Calu3 (cell line): ENCODE measurements at places on chromosomes 4 and X. TPM values are rescaled to one million over a fixed set of nuclear protein-coding genes. Genes with fewer than 3 reads are reported as not detected.

DNA sequence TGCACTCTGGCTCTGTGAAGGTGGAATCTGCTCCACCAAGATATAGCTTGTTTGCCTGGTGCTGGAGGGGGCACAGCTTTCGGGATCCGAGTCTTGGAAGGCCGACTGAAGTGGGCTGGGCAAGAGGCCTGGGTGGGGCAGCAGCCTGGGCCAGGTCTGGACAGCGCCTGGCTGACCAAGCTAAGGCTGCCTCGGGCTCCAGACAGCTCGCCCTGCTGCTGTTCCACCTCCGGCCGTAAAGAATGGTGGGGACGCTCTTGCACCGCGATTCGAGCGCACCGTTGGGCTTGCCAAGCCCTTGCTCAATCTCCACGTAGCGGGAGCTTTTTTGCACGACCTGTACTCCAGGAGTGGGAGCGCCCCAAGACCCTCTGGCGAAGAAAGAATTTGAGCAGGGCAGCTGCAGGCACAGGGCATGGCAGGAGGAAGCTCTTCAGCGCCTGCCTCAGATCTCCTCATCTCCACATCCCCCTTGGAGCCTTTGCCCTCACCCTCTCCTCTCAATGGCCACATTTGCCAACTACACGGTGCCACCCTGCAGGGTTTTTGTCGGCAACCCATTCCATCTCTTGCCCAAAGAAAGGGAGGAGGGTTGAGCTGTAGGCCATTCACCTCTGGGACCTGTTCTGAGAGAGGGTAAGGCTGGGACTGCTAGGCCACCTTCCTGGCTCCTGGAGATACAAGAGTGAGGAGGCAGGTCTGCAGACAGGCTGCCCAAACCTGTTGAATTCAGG, 18.9 kb downstream of the CNGA2 start:
- DNase-seq = peak; percentile 70

- DNase-seq = no peak
Observed at GRCh38 chr4:85126991-85127591, 160.6 kb upstream of the WDFY3 start.

DNA sequence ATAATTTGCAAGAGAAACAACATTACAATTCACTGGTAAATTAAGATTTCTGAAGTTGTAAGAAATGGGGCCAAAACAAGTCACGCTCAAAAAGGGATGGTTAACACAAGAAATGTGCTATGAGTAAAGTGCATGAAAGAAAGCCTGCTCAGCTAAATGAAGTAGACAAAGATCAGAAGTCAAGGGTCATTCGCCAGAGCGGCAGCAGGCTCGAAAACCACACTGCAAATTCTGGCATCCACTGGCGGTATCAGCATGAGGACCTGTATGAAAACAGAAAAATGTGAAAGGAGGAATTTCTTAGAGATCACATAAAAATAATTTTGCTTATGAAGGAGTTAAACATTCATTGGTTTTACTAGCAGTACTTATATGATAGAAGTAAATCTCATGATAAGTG, 49.6 kb downstream of the FBXL5 start:
- DNase-seq = no peak

- no peak for DNase-seq
Observed at GRCh38 chr4:86556791-86557415, 37.2 kb upstream of the PTPN13 start.

DNA sequence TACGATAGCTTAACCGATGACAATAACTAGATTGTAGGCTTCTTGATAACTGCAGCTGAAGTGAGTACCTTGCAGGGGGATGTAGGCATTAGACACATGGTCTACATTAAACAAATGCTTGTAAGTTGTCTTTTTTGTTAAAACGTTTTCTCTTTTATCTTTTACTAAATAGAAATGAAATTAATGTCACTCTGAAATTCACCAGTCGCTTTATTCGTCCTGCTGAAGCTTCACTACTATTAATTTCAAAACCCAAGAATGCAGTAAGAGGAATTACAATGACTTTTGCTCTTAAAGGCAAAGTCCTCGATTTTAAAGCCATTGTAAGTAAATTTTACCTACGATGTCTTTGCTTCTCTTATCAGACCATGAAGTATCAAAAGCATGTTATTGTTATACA, 239.7 kb downstream of the CFAP47 start:
- no peak for DNase-seq

DNA sequence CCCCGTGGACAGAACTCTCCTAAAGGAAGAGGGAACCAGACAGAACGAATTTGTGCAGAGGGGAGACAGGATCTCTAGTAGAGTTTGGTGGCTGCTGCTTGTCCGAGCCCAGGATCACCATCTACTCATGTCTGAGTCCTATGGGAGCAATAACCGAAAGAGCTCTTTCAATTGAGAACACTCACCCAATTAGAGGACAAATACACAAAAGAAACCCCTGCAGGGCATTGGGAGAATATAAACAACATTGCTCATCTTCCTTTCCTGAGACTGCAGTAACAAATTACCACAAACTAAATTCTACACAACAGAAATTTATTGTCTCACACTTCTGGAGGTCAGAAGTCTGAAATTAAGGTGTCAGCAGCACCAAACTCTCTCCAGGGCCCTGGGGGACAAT, 65.6 kb downstream of the SPINK2 start:
- no peak for DNase-seq

HS6ST2 gene
- total RNA-seq = 40.2 and 40.7 TPM in 2 replicates

RCHY1 gene
- 12.5 and 12.9 TPM in 2 replicates for total RNA-seq

NUDT10 gene
- total RNA-seq = not detected in 2 replicates

LGI2 gene
- total RNA-seq = 0.59 and 0.86 TPM in 2 replicates
